ENCODE measurements at places on chromosomes 11 and 22.

GRCh38 chr11:117410861-117411710 is 83.4 kb downstream of the CEP164 start:
- no peak for DNase-seq

- DNase-seq = no peak
Measured at GRCh38 chr22:39292561-39293074, 26.8 kb downstream of the RPL3 start.

DNA sequence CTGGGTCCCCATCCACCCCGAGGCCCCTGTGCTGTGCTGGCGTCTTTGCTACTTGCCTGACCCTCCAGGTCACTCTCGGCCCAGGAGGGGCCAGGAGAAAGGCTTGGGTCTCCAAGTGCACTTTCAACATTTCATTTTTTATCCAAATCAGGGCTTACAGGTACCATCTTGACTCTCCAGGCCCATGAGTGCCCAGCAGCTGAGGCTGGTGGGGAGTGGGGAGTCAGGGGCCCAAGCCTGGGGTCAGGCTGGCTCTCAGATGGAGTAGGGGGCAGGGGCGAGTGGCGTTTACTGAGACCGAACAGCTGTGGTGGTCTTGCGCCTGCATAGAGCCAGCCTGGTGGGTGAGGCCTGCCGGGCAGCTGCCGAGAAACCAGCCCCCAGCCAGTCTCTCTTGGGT is 61.6 kb downstream of the MPPED1 start:
- DNase-seq = no peak

GRCh38 chr22:25475257-25476022 is 89.0 kb upstream of the GRK3 start:
- no peak for DNase-seq

DNA sequence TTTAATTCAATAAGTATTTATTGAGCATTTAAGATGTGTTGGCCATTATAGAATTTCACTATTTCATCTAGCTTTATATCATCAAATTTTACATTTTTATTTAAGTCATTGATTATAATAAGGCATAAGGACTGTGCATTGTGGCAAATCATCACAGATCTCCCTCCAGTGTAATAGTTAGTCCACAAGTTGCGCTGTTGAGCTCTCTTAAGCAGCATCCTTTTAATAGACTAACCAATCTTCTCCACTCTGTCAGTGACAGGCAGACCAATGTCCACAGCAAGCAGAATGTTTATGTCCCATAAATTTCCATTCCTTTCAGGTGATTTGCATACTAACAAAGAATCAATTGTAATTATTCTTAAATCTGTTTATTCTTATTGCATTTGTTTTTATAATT is 595.3 kb upstream of the CCDC90B start:
- no peak for DNase-seq

- no peak for DNase-seq
Measured at GRCh38 chr11:66489636-66490035, 9.4 kb downstream of the DPP3 start.

DNA sequence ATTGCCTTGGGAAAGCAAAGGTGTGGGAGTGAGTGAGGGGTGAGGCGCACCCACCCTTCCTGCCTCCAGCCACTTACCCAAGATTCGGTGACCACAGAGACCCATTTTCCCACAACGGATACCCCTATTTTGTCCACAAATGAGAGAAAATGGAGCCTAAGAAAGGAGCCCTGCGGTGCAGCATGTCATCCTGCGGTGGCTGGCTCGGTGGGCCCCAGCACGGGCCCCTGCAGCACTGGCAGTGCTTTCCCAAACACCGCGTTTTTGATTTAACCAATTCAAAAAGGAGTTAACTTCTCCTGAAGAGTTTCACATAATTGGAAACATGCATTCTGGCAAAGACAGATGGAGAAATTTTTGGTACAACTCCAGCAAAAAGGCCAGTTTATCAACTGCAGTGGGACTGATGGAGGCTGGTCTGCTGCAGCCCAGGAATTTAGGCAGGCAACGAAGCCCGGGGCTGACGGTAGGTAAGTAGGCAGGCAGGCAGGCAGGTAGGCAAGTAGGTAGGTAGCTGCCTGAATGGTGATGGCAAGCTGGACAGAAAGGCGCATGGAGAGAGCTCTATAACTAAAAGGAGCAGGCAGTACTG is 84.2 kb downstream of the FDX1 start:
- DNase-seq = no peak

GRCh38 chr22:35525687-35526332 is 14.8 kb upstream of the RASD2 start:
- DNase-seq = no peak

Data from stimulated activated CD8-positive, alpha-beta memory T cell treated with anti-CD3 and anti-CD28 coated beads, Interleukin-4, amount 100 ng/mL, for 48 hours (primary cell).